ENCODE measurements at places on chromosomes 2 and 18. TPM values are rescaled to one million over a fixed set of nuclear protein-coding genes. Genes with fewer than 3 reads are reported as not detected.

MOB4 gene
- total RNA-seq = 34.9 TPM

SULT1C4 gene
- not detected for total RNA-seq

AQP12A gene
- total RNA-seq = not detected

CHRNG gene
- not detected for total RNA-seq

HTR2B gene
- not detected for total RNA-seq

CD8B2 gene
- 1.0 TPM for total RNA-seq

FAM110C gene
- total RNA-seq = 1.3 TPM

CLIP4 gene
- total RNA-seq = 88.0 TPM

NOSTRIN gene
- total RNA-seq = 0.18 TPM

SERTAD2 gene
- total RNA-seq = 45.6 TPM

CLEC4F gene
- total RNA-seq = 0.39 TPM

CNRIP1 gene
- total RNA-seq = 0.98 TPM

IL36G gene
- total RNA-seq = not detected

STAM2 gene
- 23.1 TPM for total RNA-seq

NEURL3 gene
- total RNA-seq = not detected

THUMPD2 gene
- total RNA-seq = 12.7 TPM

LRP2 gene
- not detected for total RNA-seq

EFR3B gene
- 0.05 TPM for total RNA-seq

SCN2A gene
- total RNA-seq = not detected

SPP2 gene
- not detected for total RNA-seq

HOXD13 gene
- total RNA-seq = not detected

RAD51AP2 gene
- total RNA-seq = not detected

PRLH gene
- total RNA-seq = not detected

SAG gene
- total RNA-seq = 0.11 TPM

LRATD1 gene
- not detected for total RNA-seq

MARCHF4 gene
- total RNA-seq = not detected

SP140L gene
- total RNA-seq = 92.6 TPM

AAMP gene
- total RNA-seq = 61.6 TPM

PLCL1 gene
- total RNA-seq = 2.8 TPM

ANKRD30BL gene
- total RNA-seq = not detected

GREB1L gene
- not detected for total RNA-seq

CAPN14 gene
- 0.43 TPM for total RNA-seq

OTOS gene
- total RNA-seq = not detected

DPP4 gene
- 1.8 TPM for total RNA-seq

PXDN gene
- total RNA-seq = 3.7 TPM

Data from natural killer cell (primary cell).